ENCODE measurements at places on chromosomes 3 and 15.

- H3K36me3 ChIP-seq, result peaks cover 19% of the 10 kb centered on the region
- H3K4me3 ChIP-seq, result no peak overlapping the region
- H3K27ac ChIP-seq, result no peak overlapping the region
- no peak for DNase-seq
- H3K4me1 ChIP-seq, result no peaks in the 10 kb centered on the region
- H3K27me3 ChIP-seq, result no peaks in the 10 kb centered on the region
Observed at GRCh38 chr3:127610105-127610504, 11.9 kb downstream of the MCM2 start.

DNA sequence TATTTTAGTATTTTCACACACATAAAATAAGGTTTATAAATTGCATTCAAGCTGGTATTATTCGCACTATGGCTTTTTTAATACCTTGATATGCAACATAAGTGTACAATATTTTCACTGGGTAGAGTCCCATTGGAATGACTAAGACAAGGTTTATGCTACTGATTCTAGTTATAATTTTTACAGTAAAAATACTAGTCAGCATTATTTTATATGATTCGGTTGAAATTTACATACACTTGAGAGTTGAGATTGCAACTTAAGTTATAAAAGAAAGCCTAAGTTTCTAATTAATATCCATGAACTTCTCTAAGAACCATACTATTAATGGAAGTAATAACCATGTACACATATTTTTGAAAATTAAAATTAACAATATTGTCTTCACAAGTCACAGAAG lies 723.9 kb upstream of the NR2F2 start:
- H3K36me3 ChIP-seq, result no peaks in the 10 kb centered on the region
- H3K4me1 ChIP-seq, result no peaks in the 10 kb centered on the region
- no peak for DNase-seq
- H3K27me3 ChIP-seq, result no peaks in the 10 kb centered on the region

DNA sequence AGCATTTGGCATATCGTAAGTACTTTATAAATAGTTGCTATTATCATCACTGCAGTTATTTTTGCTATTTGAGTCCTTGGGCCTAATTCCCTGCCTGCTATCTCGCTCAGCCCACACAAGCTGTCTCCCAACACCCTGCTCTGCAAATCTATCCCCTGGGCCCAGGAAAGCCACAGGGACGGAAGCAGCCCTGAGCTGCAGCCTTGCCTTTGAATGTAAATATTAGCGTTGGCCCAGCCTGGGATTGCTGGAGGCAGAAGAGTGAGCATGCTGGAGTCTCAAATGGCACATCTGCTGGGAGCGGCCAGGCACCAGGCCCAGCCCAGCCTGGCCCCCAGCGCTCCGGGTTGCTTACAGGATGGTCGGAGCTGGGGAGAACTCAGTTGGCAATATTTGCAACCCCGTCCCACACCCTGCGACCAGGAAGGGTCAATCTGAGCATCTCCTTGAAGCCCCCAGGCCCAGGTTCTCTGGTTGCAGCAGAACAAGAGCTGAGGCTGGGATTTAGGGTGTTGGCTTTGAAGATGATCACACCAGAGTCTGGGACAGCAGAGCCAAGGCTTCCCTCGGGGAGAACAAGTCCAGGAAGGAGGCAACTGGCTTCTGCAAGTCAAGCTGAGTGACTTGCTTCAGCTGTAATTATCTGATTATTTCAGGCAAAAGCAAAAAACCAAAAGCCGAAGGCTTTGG lies 529.6 kb downstream of the SHQ1 start:
- no peak overlapping the region for H3K4me3 ChIP-seq
- H3K27ac ChIP-seq, result no peak overlapping the region
- no peaks in the 10 kb centered on the region for H3K27me3 ChIP-seq
- no peak for DNase-seq

DNA sequence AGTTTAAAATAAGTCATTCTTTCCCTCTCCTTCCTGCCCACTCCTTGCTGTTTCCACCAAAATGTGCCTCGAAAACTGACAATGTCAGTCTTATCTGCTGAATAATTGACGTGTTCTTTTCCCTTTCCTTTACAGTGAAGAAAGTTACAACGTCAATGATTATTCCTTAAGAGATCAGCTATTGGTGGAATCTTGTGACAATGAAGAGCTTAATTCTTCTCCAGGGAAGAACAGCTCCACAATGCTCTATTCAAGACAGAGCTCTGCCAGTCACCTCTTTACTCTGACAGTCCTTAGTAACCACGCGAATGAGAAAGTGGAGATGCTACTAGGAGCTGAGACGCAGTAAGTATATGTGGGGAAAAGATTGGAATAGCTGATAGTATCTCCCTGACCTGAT lies 84.1 kb downstream of the DHX36 start:
- no peaks in the 10 kb centered on the region for H3K4me1 ChIP-seq
- no peaks in the 10 kb centered on the region for H3K27me3 ChIP-seq
- H3K27ac ChIP-seq, result no peak overlapping the region
- no peak overlapping the region for H3K4me3 ChIP-seq
- H3K36me3 ChIP-seq, result no peaks in the 10 kb centered on the region

- H3K27me3 ChIP-seq, result no peaks in the 10 kb centered on the region
- no peak for DNase-seq
- peaks cover 56% of the 10 kb centered on the region for H3K36me3 ChIP-seq
- no peak overlapping the region for H3K4me3 ChIP-seq
Observed at GRCh38 chr15:65695081-65695480, 73.3 kb downstream of the SLC24A1 start.

GRCh38 chr3:152037953-152038352 lies 164.5 kb downstream of the SUCNR1 start:
- H3K27me3 ChIP-seq, result no peaks in the 10 kb centered on the region
- DNase-seq, result no peak
- no peak overlapping the region for H3K4me3 ChIP-seq
- H3K4me1 ChIP-seq, result no peaks in the 10 kb centered on the region
- H3K36me3 ChIP-seq, result no peaks in the 10 kb centered on the region

GRCh38 chr3:54527953-54528352 lies 399.9 kb downstream of the LRTM1 start:
- DNase-seq, result no peak
- no peak overlapping the region for H3K27ac ChIP-seq
- H3K36me3 ChIP-seq, result no peaks in the 10 kb centered on the region

- H3K36me3 ChIP-seq, result no peaks in the 10 kb centered on the region
- no peaks in the 10 kb centered on the region for H3K27me3 ChIP-seq
- no peak overlapping the region for H3K4me3 ChIP-seq
- H3K4me1 ChIP-seq, result peaks cover 6% of the 10 kb centered on the region
- H3K27ac ChIP-seq, result no peak overlapping the region
Observed at GRCh38 chr3:195461594-195462307, 18.9 kb upstream of the ACAP2 start.

Measured in effector memory CD4-positive, alpha-beta T cell (primary cell).